ENCODE measurements at places on chromosomes 6 and 20. TPM values are rescaled to one million over a fixed set of nuclear protein-coding genes. Genes with fewer than 3 reads are reported as not detected.

- no peak for DNase-seq
Observed at GRCh38 chr6:102581378-102582124, 1188.0 kb downstream of the GRIK2 start.

Gene TSHZ2
- 36.0 TPM for total RNA-seq

DNA sequence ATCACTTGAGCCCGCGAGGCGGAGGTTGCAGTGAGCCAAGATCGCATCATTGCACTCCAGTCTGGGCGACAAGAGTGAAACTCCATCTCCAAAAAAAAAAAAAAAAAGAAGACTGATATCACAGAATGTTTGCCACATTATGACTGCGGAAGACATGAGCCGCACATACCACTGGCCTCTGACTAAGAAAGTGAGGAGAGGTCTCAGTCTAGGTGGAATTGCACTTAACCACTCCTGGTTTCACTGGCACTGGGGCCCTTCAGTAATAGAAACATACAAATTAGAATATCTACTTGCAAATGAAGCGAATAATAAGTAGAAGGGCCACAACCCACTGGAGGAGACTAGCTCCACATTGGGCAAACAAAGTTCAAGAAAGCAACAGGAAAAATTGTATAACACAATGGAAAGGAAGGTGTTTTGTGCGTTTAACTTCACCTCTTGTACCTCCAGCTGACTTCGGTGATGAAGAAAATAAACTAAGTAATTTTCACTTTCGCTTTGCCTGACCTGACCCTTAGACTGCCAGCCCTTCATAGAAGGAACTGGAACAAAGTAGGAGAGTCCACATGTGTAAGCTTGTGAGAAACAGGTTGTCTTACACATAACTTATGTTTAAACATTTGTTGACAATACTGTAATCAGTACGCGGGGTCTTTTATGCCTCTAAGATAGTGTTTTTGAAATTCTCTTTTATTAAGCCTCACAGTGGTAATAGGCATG lies 147.5 kb upstream of the TSHZ2 start:
- DNase-seq, result peak; percentile 23

Gene TTLL9
- not detected for total RNA-seq

- DNase-seq, result peak; percentile 58
Observed at GRCh38 chr6:170279977-170280688, 10.7 kb downstream of the DLL1 start.

Gene SSR1
- total RNA-seq, result 164 TPM

- no peak for DNase-seq
Observed at GRCh38 chr20:45459606-45460005, 9.9 kb upstream of the WFDC2 start.

DNA sequence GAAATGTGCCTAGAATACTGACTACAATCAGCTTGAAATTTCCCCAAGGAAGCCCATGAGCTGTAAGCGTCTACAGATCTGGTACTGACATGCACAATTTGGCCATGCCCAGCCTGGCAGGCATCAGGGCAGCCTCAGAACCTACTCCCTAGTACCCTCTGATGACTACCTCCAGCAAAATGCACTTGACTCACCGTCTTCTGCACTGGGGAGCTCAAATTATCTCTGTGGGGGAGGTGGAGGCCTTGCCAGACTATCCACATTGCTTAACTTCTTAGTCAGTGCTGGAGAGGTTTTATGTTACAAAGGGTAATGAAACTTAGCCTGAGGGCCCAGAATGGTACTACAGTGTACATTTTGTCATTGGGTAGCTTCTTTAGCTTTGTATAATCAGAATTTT lies 126.0 kb upstream of the ADGRF1 start:
- no peak for DNase-seq

DNA sequence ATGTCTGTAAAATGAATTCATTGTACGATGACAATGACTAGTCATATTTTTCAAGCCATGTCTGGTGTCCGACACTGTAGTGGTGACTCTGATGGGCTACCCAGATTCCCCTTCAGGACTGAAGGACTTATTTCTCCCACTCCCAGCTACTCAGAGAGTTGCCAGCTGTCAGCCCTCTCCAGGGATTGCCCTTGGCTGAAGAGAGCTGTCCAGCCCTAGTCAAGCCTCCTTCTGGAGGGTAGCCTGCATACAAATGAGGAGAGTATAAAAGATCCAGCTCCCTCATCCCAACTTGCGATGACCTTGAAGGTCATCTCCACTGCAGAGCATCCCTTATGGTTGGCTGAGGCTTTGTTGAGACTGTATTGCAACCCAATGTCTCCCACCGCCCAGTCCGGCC lies 29.9 kb downstream of the JPH2 start:
- DNase-seq, result no peak

DNA sequence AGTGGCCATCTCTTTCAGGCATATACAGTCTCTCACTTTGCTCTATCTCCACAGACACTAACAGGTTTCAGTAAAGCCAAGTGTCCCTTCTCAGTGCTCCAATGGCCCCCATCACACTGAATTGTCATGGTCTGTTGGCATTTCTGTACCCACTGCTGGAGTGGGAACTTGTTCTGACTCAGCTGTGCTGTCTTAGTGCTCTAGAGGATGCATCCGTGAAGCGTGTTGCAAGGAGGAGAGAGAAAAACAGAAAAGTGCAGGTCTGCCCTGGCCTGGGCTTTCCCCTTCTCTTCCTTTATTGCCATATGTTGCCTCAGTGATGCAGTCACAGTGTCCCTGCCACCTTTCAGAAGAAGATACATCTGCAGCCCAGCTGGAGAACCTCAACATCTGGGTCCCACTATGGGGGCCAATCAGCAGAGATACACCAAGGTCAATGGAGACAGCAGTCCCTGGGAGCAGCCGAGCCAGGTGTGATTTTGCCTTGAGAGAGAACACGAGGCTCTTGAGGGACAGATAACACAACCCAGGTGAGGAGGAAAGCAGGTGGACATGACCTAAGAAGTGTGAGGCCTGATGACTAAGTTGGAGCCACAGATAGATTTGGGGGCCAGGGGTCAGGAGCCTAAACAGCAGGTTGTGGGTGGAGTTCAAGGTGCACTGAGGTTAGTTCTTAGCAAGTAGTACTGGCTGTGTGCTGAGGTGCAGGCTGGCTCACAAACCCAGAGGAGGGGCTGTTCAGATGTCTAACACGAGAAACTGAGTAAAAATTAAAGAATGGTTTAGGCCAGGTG lies 5.6 kb upstream of the PLCG1 start:
- peak; percentile 57 for DNase-seq

Gene TREM2
- total RNA-seq, result not detected

Gene RAMACL
- 0.31 TPM for total RNA-seq

Gene RIPOR3
- total RNA-seq, result not detected

DNA sequence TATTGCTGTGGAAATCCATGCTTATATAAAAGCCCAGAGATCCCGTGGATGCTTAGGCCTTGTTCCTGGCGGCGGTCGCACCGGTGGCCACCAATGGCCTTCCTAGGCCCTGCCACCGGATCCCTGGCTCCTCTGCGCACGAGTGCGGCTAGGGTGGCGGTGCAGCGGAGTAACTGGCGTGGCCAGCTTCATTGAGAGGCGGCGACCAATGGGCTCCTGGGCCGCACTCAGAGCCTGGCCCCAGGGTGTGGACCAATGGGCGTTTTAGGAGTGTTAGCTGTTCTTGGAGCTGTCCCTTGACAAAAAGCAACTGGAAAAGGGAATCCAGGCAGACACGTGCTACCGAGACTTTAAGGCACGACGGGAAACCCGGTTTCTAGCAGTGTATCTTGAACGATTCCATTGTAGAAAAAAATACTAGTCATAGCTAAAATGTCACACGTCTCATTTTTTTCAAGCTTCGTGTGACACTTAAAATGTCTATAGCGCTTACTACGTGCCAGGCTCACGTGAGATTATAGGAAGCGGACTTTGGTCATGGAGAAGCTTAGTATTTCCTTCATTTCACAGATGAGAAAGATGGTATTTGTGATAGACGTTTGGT lies 1.7 kb downstream of the AMD1 start:
- peak; percentile 84 for DNase-seq

Gene CST7
- total RNA-seq, result 83.1 TPM

GRCh38 chr20:56463428-56463827 lies 5.0 kb upstream of the RTF2 start:
- peak; percentile 41 for DNase-seq

Gene RFX6
- not detected for total RNA-seq

Gene IER3
- 171 TPM for total RNA-seq

Gene RCAN2
- 5.4 TPM for total RNA-seq

All from activated CD4-positive, alpha-beta memory T cell treated with anti-CD3 and anti-CD28 coated beads for 36 hours (primary cell).